Hippocampal formation (tissue), 2 donors: ENCODE measurements at places on chromosomes 13 and 19.

- no peak for DNase-seq
Measured at GRCh38 chr13:44989941-44990340, 603 bp downstream of the GPALPP1 start.

DNA sequence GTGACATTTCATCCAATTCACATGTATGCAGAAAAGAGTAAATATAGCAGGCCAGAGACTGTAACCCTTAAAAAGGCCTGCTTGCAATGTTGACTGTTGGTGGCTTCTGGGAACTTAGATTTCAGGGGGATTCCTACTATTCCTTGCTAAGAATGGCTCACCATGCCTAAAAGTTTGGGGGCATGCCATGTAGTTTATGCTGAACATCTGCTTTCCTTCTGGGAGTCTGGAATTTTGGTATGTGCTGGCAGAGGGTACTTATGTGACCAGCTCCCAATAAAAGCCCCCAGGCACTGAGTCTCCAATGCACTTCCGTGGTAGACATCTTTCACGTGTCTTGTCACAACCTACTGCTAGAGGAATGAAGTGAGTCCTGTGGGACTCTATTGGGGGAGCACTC is 88.4 kb upstream of the PCDH8 start:
- DNase-seq = no peak

- DNase-seq = no peak
Measured at GRCh38 chr13:73001971-73002370, 56.8 kb upstream of the KLF5 start.

DNA sequence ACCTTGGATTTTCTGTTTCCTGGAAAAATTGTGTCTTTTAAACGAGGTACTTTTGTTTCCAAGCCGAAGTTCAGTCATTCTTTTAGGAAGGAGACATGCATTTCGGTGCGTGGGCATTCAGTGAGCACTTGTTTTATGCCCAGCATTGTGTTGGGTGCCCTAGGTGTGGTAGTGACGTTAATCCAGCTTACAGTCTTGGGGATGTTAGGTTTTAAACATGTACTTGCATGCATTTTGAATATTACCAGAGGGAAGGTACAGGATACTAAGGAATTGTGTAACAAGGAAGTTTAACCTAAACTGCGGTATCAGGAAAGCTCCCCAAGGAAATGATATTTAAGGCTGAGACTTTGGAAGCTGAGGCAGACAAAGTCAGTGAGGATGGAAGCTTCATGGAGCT is 66.3 kb downstream of the ARHGAP35 start:
- DNase-seq = no peak

- peak; percentile 20 for DNase-seq
Measured at GRCh38 chr19:15378534-15379082, 979 bp downstream of the AKAP8 start.

DNA sequence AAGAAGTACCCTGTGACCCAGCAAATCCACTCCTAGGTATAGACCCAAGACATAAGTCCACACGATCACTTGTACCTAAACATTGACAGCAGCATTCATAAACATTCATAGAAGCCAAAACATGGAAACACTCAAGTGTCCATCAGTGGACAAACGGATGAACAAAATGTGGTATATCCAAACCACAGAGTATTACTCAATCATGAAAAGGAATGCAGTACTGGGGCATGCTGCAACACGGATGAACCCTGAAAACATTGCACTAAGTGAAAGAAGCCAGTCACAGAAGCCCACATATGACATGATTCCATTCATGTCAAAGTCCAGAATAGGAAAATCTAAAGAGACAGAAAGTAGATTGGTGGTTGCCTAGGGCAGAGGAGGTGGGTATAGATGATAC is 22.8 kb upstream of the CCNE1 start:
- DNase-seq = no peak

GRCh38 chr13:109243311-109243951 is 543.0 kb downstream of the IRS2 start:
- no peak for DNase-seq
